ENCODE measurements at places on chromosomes 7 and 10.

GRCh38 chr7:74248156-74248555 is 6.0 kb downstream of the RFC2 start:
- DNase-seq = no peak

GRCh38 chr10:31607481-31607880 is 288.5 kb downstream of the ZEB1 start:
- DNase-seq = no peak

DNA sequence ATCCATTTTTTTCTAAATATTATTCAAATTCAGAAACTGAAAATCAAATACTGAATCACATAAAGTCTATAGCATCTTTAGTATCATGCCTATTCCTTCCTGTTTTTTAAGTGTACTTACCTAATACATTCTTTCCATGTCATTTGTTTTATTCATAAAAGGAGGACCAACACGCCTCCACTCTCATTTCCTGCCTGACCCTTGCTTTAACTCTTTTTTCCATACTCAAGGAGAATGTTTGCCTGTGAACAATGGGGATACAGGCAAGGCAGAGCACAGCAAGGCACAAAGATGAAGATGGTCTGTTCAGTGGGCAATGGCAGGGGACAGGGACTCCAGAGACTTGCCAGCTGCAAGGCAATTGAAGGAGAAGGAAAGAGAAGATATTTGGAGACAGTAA is 121.2 kb upstream of the FEZF1 start:
- DNase-seq = no peak

DNA sequence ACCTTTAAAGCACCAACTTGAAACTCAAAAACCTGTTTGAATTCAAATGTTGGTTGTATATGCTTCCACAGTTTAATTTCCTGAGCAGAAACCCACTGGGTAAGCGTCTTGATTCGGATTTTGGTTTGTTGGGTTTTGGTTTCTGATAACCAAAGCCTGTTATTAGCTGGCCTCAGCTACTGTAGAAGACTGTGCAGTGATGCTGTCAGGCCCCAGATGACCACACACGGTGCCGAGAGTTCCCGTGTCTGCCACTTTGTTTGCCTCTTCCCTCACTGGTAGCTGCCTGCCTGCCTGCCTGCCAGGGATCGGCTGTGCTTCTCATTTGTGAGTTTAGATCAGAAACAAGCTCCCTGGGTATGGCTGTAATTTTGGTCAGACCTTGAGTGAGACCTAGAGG is 5.6 kb downstream of the MDH2 start:
- no peak for DNase-seq

DNA sequence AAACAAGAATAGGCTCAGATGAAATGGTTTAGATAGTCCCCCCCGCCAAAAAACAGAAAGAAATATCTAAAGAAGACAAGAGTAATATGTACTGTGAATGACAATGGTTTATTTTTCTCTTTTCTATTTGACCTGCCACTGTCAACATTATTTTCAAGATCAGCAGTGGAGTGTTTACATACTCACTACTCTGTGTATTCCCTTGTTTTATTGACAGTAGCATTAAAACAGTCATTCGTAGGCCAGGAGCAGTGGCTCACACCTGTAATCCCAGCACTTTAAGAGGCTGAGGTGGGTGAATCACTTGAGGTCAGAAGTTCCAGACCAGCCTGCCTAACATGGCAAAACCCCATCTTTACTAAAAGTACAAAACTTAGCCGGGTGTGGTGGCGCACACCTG is 245.3 kb upstream of the SLC26A5 start:
- no peak for DNase-seq

DNA sequence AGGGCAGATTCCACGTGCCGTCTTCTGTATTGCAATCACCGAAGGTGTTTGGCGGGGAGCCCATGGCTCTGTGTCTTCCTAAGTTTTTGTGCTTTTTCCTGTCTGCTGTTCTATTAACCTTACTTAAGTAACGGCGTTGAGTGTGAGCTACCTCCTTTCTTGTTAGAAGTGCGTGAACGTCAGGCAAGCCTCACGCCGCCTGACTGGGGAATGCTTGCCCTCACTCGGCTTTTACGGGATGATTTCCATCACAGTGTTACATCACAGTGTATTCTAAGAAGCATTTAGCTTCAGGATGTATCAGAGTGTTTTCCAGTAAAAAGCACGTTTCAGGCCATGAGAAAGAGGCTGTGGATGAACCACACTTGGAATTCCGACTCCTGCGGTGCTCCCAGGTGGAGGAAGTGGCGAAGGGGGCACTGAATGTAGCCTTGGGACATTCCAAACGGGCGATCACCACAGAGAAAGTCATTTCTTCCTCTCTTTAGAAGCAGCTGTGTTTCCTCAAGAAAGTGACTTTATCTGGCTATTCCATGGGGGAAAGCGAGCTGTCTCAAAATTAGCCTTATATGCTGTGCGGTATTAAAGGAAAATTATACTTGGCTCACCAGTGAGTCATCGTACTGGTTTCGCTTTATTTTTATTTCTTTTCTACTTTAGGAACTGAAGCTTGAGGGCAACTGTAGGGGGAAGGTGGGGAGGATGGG is 290.7 kb downstream of the KLF6 start:
- DNase-seq = no peak

DNA sequence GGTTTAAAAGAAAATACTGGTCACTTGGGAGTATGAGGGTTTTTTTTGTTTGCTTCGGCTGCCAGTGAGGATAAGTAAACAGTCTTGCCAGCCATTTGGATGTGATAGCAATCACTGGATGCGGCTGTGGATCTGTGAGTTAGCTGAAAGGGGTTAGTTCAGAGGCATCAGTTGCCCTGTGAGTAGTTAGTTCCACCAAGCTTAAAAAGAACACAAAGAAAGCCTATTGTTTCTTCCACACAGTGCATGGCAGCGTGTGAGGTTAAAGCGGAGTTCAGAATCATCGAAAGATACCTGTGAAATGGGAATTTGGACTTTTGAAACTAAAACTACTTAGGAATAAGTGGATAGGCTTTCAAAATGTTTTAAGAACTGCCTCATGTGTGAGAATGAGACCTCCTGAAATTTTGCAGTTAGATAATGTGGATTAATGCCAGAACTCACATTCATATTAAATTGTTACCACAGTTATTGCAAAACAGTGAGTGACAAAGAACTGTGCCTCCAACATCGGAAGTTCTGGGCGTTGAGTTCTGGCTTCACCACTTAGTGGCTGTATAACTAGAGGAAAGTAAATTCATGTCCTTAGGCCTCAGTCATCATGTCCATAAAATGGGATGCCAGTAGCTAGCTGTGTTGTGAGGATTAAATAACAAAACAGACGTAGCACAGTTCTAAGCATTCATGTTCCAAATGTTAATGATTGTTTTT is 31.3 kb downstream of the KIAA1217 start:
- DNase-seq = no peak

- DNase-seq = no peak
These were observed 249.9 kb upstream of the C7orf33 start for GRCh38 chr7:148340438-148341280.

DNA sequence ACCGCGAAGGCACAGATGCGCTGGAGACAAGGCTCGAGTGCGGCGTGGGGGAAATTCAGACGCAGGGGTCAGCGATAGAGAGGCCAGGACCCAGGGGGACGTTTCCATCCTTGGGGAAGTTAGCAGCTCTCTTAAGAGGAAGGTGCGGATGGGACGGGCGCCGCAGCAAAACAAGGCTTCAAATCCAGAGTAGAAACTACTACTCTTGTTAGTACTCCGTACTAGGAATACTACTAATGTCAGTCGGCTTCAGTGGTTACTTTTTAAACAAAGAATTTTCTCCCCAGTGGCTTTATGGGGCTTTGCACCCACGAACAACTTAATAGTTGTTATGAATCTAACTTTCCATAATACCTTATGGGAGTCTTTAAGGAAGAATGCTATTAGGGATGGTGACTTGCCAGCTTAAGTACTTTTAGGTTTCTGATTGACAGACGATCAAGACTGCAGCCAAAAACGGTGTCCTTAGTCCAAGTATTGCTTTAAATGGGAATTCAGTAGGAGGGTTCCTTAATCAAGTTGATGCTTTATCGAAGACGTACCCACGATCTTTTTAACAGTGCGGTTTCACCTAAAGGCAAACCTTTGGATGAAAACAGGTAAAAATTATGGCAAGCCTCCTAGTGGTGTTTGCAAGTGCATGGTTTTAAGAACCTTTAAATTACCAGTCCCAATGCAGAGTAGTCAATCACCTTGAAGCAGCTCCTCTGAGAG is 812 bp upstream of the IDE start:
- DNase-seq = no peak

GRCh38 chr7:19110026-19110730 is 7.3 kb downstream of the TWIST1 start:
- no peak for DNase-seq

DNA sequence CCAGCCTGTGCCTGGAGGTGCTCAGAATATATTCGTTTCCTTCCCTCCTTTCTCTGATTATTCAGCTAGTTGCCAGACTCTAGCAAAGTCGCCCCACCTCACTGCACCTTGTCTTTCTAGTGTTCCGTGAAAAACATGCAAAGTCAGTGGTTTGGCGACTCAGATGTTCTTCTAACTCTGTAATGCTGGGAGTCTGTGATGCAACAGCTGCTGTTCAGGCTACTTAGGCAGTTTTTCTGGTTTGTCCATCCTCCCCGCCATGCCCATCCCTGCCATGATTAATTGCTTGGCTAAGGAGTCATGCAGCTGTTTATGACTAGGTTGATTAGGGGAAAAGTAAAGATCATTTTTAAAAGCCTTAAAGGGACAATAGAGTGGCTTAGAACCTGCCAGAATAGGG is 99.4 kb downstream of the MTPN start:
- DNase-seq = no peak

GRCh38 chr10:19817231-19817933 is 1.1 kb downstream of the PLXDC2 start:
- no peak for DNase-seq

GRCh38 chr10:122158362-122158761 is 112.7 kb upstream of the BTBD16 start:
- DNase-seq = no peak

GRCh38 chr10:125039354-125039769 is 97.4 kb downstream of the ZRANB1 start:
- no peak for DNase-seq

- no peak for DNase-seq
These were observed 173.9 kb downstream of the WNT2 start for GRCh38 chr7:117148971-117149370.

DNA sequence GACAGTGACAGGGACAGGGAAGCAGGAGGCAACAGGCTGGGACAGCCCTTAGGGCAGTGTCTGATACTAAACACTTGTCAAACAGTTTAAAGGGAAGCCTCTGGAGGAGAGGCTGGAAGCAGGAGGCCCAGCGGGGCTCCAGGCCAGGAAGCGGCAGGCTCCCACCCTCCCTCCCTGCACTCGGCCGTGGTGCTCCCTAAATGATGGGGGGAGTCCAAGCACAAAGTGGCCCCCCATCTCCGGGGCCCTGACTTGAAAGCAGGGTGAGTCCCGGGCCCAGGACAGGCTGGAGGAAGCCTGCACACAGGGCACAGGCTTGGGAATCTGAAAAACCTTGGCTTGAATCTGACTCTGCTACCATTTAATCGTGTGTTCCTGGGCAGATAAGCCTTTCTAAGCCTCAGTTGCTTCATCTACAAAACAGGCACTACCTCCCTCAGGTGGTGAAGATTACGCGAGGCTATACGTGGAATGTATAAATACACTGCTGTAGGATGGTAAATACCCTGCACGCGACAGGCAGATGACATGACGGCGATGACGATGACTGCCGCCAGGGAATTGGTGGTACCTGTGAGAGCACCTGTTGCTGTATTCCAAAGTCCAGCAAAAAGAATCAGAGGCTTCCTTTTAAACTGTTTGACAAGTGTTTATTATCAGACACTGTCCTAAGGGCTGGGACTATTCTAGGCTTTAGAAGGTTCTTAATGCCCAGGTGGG is 34.1 kb downstream of the GBX1 start:
- DNase-seq = no peak

GRCh38 chr7:130956417-130957136 is 222.6 kb upstream of the KLF14 start:
- DNase-seq = no peak

DNA sequence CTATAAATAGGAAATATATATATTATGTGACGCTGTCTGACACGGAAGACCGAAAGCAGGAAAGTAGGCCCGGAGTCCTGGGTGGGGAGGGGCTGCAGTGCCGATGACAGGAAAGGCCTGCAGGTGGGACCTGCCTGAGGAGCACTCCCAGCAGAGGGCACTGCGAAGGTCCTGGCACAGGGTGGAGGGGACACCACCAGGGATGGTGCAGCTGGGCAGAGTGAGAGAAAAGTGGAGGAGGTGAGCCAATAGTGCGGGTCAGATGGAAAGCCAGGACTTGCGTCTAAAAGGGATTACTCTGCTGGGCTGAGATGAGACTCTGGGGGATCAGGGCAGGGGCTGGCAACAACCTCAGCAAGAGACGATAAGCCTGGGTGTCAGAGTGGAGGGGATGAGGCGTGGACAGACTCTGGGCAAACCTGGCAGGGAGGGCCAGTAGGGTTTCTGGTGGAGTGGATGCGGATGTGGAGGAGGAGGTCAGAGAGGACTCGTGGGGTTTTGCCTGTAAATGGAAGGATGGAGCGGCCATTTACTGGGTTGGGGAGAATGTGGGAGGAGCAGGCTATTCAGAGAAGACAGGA is 118.2 kb upstream of the ZNF746 start:
- no peak for DNase-seq

GRCh38 chr7:116426428-116427156 is 72.9 kb upstream of the CAV2 start:
- DNase-seq = no peak

DNA sequence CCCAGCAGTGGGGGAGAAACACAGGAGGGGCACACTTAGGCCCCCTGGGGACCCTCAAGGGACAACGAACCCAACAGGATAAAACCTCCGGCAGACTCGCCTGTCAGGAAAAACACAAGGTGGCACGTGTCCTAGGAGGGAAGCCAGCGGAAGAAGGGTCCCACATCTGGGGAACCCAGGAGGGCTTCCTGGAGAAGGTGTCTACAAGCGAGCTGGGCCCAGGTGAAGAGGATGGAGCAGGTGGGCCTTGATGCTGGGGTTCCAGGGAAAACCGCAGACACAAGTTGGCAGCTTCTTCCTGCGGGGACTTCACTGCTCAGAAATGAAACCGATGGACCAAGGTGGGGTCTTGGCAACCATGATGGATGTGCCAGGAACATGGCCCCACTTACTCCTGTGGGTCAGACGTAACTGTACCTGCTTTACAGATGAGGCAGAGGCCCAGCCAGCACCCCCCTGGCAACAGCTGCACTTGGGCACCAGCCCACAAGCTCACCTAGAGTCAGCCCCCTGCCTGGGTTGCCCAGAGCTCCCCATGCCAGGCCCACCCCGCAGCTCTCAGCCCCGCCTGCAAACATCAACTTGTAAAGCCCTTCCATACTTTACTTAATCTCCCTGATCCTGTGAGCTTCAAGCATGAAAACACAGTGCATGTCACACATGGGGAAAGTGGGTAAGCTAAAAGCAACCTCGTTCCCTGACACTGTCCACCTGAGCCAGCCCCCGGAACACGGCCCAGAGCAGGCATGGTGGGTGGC is 225.0 kb downstream of the ELFN1 start:
- no peak for DNase-seq

All from activated CD4-positive, alpha-beta T cell treated with anti-CD3 and anti-CD28 coated beads, Interleukin-2, amount 50 U/mL, for 24 hours (primary cell).